ENCODE measurements at places on chromosomes 12 and 14.

GRCh38 chr14:34179727-34180126 lies 228.9 kb upstream of the EGLN3 start:
- DNase-seq: peak; percentile 43

GRCh38 chr12:54352891-54353874 lies 11.1 kb downstream of the GPR84 start:
- DNase-seq: peak; percentile 36

- DNase-seq: no peak
Measured at GRCh38 chr12:27436029-27436428, 10.5 kb upstream of the SMCO2 start.

DNA sequence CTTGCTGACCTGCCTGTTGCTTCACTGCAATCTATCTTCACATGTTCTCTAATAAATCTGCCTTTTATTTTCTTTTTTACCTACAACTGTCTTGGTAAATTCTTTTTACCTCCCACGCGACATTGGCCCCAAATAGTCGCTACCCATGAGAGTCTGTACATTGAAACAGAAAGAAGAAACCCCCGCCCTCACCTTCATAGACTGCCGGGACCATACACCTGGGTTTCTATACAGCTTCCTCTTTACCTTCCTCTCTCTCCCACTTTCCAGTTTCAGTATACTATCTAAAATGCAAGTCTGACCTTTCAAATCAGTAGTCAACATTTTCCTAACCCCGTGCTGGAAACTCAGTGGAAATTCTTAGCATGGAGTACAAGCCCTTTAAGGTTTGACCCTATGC lies 4.8 kb downstream of the SLC8A3 start:
- no peak for DNase-seq

DNA sequence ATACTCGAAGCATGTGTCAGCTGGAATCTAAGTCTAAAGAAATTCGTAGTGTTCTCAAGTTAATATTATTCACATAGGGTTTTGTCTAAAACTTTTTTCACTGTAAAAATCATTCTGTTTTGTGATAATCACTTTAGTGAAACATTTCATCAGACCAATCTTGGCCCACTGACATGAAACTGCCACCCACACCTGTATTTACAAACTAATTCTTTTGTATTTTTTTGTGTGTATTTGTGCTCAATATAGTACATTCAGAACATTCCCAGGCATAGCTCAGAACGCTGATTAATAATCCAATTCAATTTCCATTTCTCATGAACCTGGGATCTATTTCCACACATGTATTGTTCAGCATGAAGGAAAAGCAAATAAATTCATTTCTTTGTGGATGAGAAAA lies 191.7 kb downstream of the RASSF9 start:
- DNase-seq: no peak

All from NCI-H2081 treated with DMSO at 0.1 percent for 48 hours (cell line).